Stimulated activated naive CD4-positive, alpha-beta T cell treated with Interleukin-2 at 50 U/mL for 16 hours (primary cell): ENCODE measurements at places on chromosomes 6 and 20.

- no peak for DNase-seq
These were observed 48.5 kb downstream of the FHL5 start for GRCh38 chr6:96611342-96611991.

DNA sequence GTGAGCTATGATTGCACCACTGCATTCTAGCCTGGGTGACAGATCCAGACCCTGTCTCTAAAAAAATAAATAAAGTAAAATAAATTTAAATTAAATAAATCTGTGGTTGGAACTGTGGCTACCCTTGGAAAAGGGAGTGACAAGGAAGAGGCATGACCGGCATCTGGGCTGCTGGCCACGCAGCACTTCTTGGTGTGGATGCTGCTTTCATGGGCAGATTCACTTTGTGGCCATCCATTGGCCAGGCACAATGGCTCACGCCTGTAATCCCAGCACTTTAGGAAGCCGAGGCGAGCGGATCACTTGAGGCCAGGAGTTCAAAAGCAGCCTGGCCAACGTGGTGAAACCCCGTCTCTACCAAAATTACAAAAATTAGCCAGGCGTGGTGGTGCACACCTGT is 16.1 kb downstream of the EBF4 start:
- no peak for DNase-seq

DNA sequence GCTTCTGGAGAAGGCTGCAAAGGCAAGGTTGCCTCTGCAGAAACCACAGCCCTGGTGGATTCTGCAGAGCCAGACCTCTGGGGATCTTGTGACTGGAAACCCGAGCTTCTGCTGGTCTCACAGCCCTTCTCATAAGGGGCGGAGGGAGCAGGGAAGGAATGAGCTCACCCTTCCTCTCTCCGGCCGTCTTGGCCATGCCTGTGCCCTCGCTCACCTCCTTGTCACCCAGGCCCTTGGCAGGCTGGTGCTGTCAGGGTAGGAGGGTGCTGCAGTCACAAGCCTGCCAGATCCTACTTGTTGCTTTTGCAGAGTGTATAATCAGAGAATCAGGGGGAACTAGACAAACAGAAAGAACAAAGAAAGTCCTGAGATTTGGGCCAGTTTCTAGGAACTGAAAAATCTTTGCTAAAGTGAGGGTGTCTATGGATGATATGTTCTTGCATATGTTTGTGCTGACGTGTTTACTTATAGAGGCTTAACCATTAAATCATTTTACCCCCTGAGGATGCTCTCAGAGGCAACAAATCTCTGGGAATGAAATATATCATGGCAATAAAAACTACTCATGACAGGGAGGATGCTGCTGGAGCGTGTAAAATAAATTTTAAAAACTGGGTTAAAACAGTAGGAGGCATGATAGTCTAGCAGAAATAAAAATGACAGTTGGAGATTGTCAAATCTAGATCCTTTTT is 244.9 kb upstream of the SOX4 start:
- DNase-seq: no peak

DNA sequence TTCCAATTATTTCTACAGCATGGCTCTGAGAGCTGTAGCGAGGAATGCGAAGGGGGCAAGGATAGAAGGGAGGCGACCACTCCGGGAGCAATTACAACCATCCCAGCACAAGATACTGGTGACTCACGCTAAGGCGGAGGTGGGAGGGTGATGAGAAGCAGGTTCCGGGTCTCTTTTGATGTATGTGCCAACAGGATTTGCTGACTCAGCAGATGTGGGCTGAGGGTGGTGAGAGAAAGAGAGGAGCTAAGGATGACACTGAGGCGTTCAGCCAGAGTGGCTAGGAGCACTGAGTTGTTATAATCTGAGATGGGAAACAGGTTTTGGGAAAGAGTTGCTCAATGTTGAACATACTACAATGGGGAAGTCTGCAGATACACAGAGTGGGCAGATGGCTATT is 9.3 kb upstream of the TXNDC5 start:
- peak; percentile 58 for DNase-seq

DNA sequence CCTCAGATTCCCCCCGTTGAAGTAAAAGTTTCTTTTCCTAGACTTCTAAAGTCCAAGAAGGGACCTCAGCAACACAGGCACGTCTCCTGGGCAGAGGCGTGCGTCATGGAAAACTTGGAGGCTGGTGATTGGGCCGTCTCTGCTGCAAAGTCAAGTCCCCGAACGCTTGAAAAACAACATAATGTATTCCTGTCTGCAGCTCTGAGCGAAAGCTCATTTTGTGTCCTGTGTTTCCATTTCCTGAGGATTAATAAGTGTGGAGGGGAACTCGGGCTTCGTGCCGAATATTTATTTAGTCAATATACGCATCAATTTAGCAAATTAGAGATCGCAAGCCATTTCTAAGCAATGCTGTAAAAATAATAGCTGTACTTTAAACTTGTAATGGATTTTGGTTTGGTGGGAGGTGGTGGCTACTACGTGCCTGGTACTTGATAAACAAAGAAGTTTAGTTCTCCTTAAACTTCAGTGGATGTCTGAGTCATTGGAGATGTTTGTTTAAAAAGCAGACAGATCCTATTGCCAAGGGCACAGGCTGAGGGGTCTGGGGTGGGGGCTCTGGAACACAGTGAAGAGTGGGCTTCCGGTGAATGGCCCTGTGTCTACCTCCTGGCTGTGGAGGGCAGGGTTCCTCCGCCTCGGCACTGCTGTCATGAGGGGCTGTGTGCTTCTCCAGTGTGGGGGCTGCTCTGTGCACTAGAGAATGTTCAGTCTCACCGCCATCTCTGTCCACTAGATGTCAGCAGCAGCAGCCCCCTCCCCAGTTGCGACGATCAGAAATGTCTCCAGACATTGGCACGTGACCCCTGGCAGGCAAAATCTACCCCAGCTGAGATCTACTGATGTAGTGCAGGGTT is 21.8 kb downstream of the PCK1 start:
- DNase-seq: no peak

DNA sequence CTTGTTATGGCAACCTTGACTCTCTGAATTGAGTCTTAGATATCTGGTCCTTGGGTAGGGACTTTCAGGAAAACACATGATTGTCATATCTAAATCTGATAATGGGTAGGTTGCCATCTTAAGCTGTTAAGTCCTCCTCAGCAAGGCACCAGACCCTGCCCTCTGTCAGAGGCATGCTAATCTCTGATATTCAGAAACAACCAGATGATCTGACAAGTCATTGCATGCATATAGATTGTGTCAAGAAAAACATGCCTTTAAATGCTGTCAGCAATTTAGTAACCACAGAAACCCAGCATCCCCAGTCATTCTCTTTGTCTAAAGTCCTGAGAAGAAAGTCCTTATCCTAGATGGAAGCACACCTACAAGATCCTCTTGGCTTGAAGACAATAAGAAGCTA is 149.1 kb downstream of the EDN1 start:
- no peak for DNase-seq

DNA sequence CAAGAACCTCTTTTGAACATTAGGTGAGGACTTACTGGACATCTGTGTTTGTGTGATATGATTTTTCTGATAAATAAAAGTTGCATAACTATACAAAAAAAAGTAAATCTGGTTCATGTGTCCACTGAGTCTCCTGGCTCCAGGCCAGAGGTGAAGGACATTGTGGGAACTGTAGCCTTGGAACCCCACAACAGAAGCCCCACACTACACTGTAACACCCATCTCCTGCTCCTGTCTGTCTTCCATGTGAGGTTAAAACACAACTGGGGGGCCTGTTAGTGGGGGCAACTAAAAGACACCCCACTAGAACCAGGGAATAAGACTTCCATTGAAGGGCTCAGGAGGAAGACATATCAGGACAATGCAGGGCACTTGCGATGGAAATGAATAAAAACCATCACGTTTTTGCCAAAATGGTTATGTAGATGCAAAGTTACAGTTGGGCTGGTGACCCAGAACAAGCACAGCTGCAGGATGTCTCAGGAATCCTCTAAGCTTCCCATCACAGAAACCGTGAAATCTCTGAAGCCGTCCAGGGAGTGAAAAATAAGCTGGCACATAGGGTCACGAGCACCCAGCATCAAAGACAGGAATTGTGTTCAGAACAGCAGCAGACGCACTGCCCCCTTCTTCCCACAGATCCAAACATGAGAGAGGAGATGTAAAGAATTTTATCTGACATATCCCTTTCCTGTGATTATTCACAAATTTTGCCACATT is 36.7 kb upstream of the PCSK2 start:
- no peak for DNase-seq

DNA sequence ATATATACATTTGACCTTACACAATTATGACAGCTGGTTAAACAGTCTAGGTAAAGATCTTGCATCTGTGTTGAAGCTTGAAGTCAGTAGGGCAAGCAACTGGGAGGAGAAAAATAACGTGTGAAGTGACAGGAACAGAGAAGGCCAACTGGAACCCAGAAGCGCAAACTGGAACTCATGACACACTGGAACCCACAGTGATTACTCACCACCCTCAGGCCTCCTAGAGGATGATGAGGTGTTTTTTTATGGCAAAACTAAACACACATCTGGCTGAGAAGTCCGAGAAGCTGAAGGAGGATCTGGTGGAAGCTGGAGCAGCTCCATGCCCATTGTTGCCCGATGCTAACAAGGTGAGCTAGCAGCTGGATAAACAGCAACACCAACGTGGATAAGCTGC is 108.1 kb downstream of the TMEM200A start:
- DNase-seq: no peak

GRCh38 chr6:83711958-83712357 is 3.1 kb upstream of the SNAP91 start:
- DNase-seq: no peak

- no peak for DNase-seq
These were observed 977.0 kb downstream of the TFAP2A start for GRCh38 chr6:9437836-9438235.
